DMS79 treated with DMSO at 0.1 percent for 48 hours (cell line): ENCODE measurements at places on chromosomes 3 and 15.

- DNase-seq, result no peak
Observed at GRCh38 chr15:71142780-71143179, 27.5 kb downstream of the THSD4 start.

GRCh38 chr3:150327678-150328653 lies 80.1 kb upstream of the TSC22D2 start:
- DNase-seq, result peak; percentile 83

DNA sequence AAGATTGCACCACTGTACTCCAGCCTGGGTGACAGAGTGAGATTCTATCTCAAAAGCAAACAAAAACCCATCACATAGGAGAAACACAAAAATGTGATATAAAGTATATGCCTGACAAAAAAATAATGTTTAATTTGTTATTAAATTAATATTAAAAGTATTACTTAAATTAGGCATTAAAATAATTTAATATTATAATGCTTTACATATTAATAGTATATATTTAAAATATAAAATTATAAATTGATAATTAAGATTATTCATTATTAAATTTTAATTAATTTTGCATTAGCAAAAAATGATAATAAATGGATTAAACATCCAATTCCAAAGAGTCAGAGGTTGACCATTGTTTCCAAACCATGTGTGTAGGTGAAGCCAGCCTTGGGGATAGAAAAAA lies 22.0 kb upstream of the GABRA5 start:
- DNase-seq, result no peak

GRCh38 chr3:58580826-58581327 lies 3.7 kb upstream of the FAM107A start:
- no peak for DNase-seq

DNA sequence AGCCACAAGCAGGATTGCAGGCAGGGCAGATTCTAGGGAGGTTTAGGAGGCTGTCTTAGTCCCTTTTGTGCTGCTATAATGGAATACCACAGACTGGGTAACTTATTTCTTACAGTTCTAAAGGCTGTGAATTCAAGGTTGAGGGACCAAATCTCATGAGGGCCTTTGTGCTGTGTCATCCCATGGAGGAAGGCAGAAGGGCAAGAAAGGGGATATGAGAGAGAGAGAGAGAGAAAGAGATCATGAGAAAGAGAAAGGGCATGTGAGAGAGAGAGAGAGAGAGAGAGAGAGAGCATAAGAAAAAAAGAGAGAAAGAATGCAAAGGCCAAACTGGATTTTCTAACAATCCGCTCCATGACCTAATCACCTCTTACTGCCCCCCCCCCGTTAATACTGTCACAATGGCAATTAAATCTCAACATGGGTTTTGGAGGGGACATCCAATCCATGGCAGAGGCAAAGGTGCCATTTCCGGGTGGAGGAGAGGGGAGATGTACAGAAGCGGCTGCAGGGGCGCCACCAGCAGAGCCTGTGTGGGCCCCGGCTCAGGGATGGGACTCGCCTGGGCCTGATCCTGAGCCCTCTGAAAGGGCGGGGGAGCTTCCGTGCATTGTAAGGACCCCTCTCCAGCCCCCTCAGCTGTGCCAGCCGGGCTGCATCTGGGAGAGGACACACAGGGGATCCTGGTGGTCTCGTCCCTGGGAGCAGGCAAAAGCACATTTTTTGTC lies 20.5 kb downstream of the MRPS11 start:
- DNase-seq, result no peak
